ENCODE measurements at places on chromosomes 11 and 22. TPM values are rescaled to one million over a fixed set of nuclear protein-coding genes. Genes with fewer than 3 reads are reported as not detected.
A peak's percentile ranks its signal among the peaks of the same experiment; 100 is the strongest.

GRCh38 chr11:47672283-47672730 lies 29.9 kb upstream of the MTCH2 start:
- no peaks in the 10 kb centered on the region for H3K27me3 ChIP-seq
- H3K27ac ChIP-seq, result no peak overlapping the region
- H3K4me1 ChIP-seq, result no peaks in the 10 kb centered on the region
- H3K4me3 ChIP-seq, result no peak overlapping the region
- DNase-seq, result no peak

DNA sequence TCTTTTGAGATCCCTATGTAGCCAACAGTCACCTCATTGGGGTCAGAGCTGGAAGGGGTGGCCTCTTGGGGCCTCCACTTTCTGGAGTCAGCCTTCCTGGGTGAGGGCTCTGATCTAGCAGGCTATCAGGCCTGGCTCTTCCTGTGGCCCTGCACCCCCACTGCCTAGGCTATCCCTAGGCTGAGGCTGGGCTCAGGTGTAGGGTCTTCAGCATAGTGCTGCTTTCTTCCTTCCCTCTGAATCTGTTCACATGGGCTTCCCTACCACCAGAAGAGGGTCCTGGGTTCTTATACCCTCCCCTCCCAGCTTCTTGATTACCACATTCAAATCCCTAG lies 456 bp upstream of the SPI1 start:
- no peak overlapping the region for H3K4me3 ChIP-seq
- H3K27ac ChIP-seq, result no peak overlapping the region
- peaks cover 11% of the 10 kb centered on the region for H3K4me1 ChIP-seq

DNA sequence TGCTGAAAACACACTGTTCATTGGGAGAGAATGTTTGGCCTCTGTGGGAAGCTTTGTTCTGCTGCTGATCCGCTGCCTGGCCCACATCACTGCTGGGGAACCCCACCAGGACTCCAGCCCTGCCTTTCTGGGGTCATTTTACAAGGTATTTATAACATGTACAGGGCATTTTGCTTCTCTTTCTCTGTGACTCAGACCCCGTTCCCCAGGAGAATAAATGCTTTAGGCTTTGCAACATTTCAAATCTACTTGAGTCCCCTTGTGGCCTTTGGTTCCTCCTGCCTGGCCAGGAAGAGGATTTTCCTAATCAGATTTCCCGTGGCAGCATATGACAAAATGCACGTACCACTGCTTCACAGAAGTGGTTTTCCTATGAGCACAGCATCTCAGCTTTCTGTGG lies 43.0 kb downstream of the BTG4 start:
- H3K4me1 ChIP-seq, result no peaks in the 10 kb centered on the region
- H3K27me3 ChIP-seq, result peaks cover 6% of the 10 kb centered on the region
- H3K27ac ChIP-seq, result no peak overlapping the region
- no peaks in the 10 kb centered on the region for H3K36me3 ChIP-seq

- H3K27me3 ChIP-seq, result no peaks in the 10 kb centered on the region
- H3K4me3 ChIP-seq, result no peak overlapping the region
- no peaks in the 10 kb centered on the region for H3K36me3 ChIP-seq
- peaks cover 44% of the 10 kb centered on the region for H3K4me1 ChIP-seq
- peak overlapping the region; percentile 15 for H3K27ac ChIP-seq
Observed at GRCh38 chr11:117092951-117093590, 5.2 kb downstream of the SIK3 start.

- H3K4me1 ChIP-seq, result no peaks in the 10 kb centered on the region
- DNase-seq, result no peak
- H3K27ac ChIP-seq, result no peak overlapping the region
- no peaks in the 10 kb centered on the region for H3K36me3 ChIP-seq
Observed at GRCh38 chr11:2740275-2740940, 40.6 kb upstream of the KCNQ1OT1 start.

- no peaks in the 10 kb centered on the region for H3K4me1 ChIP-seq
- DNase-seq, result no peak
- H3K36me3 ChIP-seq, result no peaks in the 10 kb centered on the region
- H3K4me3 ChIP-seq, result no peak overlapping the region
- no peak overlapping the region for H3K27ac ChIP-seq
Observed at GRCh38 chr11:32266601-32267000, 168.7 kb downstream of the WT1 start.

DNA sequence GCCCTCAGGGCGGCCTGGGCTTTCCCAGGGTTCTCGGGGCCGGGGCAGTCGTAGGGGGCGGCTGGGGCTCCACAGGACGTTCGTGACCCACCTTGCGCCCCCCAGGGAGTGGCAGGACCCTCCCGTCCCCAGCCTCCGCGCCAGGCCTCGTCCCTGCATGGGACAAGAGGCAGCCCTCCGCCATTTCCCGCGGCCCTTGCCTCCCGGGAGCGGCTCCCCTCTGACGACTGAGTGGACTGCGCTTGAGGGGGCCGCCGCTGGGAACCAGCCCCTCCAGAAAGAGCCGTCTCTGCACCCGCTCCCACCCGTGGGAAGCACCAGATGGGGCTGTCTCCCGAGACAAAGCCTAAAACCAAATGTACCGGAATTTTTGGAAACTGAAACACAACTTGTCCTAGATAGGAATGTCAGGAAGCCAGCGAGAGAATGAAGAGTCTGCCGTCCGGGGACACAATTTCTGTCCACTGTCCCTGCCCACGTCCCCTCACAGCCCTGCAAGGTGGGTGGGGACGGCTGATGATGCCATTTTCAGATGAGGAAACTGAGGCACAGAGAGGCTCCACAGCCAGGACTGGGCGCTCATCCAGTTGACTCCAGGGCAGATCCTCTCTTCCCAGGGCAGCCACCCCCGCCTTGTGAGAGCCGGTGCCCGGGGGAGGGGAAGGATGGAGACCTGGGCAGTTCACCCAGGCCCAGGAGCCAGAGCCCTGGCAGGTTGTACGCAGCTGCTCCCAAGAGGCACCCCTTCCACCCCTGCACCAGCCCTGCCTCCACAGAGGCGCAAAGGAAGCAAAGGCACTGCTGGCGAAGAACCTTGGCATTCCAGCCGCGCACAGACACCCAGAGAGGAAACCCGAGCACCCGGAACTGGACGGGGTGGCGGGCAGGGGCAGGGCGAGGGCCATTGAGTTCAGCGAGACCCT lies 18.1 kb upstream of the PICK1 start:
- H3K4me3 ChIP-seq, result no peak overlapping the region
- no peaks in the 10 kb centered on the region for H3K36me3 ChIP-seq
- no peak overlapping the region for H3K27ac ChIP-seq
- H3K27me3 ChIP-seq, result no peaks in the 10 kb centered on the region
- no peak for DNase-seq

GRCh38 chr22:45242778-45243191 lies 2.1 kb upstream of the KIAA0930 start:
- no peaks in the 10 kb centered on the region for H3K27me3 ChIP-seq
- H3K4me3 ChIP-seq, result no peak overlapping the region
- no peaks in the 10 kb centered on the region for H3K36me3 ChIP-seq
- H3K4me1 ChIP-seq, result peaks cover 43% of the 10 kb centered on the region
- DNase-seq, result no peak
- no peak overlapping the region for H3K27ac ChIP-seq

DNA sequence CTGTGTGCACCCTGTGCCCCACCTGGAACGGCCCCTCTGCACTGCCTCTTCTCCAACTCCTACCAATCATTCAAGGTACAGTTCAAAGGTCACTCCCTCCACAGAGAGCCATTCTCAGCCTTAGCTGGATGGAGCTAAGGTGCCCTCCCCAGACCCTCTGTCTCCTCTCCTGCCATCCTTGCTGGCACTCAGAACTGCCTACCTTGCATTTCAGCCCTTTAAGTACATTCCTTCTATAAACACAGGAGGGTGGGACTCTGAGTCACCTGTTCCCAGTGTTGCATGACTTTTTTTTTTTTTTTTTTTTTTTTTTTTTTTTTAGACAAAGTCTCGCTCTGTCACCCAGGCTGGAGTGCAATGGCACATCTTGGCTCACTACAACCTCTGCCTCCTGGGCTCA lies 8.6 kb downstream of the TTLL1 start:
- H3K27ac ChIP-seq, result no peak overlapping the region
- H3K27me3 ChIP-seq, result no peaks in the 10 kb centered on the region
- no peak for DNase-seq
- no peaks in the 10 kb centered on the region for H3K36me3 ChIP-seq

GRCh38 chr22:37932821-37933578 lies 20.4 kb downstream of the C22orf23 start:
- no peaks in the 10 kb centered on the region for H3K27me3 ChIP-seq
- H3K4me1 ChIP-seq, result peaks cover 9% of the 10 kb centered on the region
- no peak for DNase-seq
- no peak overlapping the region for H3K4me3 ChIP-seq
- H3K36me3 ChIP-seq, result peaks cover 19% of the 10 kb centered on the region

DNA sequence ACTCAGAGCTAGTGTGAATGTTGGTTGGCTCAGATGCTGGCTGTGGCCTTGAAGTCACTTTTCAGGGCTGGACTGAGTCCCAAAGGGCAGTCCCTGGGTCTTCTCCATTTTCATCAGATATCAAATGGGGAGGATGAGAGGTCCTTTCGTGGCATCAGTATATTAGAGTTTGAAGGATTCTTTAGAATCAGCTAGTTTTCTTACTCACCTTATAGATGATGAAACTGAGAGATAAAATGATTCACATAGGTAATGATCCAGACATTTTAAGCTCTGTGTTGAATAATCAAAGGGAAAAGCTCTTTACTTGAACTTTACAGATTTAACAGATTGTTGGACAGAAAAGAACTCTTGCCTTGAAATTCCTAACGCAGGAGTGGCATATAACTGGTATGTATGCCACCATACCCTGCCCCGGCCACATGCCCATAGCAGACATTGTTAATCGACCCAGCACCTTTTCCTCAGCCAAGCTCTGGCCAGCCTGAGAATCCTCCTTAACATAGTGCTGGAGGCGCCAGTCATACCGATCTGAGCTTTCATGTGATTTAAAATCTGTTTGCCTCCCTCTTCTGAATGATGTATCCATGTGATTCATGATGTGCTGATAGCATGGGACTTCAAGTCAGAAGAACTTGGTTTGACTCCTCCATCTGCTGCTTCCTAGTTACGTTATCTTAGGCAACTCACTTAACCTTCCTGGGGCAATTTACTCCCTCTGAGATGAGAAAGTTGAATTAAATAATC lies 60.0 kb downstream of the BARX2 start:
- no peak for DNase-seq
- no peak overlapping the region for H3K27ac ChIP-seq
- H3K4me3 ChIP-seq, result no peak overlapping the region
- H3K4me1 ChIP-seq, result no peaks in the 10 kb centered on the region
- H3K27me3 ChIP-seq, result no peaks in the 10 kb centered on the region

DNA sequence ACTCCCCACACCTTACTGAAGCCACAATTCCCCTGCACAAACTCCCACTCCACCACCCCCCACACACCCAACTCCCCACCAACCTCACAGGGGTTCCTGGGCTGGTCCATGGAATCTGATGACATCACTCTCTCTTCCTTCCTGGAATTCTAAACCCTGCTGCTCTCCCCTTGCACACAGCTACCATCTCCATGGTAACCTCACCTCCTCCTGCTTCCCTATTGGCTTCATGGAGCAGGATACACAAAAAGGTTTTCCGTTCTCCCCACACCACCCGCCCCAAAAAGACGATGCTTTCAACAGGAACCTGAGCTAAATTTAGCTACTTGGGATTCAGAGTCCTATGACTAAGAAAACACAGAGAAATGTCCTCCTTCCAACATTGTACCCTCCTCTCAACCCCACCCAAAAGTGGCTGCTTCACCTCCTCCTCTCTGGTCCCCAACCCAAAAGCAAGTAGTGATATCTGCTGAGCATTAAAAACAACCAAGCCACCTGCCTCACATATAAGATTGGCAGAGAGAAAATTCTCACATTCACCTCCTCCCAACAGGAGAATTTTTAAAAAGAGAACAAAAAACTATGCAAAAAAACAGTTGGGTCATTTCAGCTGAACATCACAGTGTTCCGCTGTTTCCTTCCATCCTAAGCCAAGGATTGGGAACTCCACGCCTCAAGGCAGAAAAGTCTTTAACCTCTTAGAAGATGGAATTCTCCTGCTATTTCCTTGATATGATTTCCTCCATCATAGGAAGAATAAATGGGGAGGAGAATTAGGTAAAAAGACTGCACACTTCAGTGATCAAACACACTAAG lies 66.9 kb downstream of the RBFOX2 start:
- no peak overlapping the region for H3K4me3 ChIP-seq
- H3K36me3 ChIP-seq, result no peaks in the 10 kb centered on the region
- no peak for DNase-seq
- H3K4me1 ChIP-seq, result no peaks in the 10 kb centered on the region
- H3K27me3 ChIP-seq, result no peaks in the 10 kb centered on the region

- peak within 1 kb of the TSS; percentile 40 for H3K4me3 ChIP-seq
- H3K4me1 ChIP-seq, result peaks cover 23% of the 10 kb centered on the region
- no peaks in the 10 kb centered on the region for H3K36me3 ChIP-seq
- H3K27ac ChIP-seq, result no peak within 1 kb of the TSS
Observed at GRCh38 chr11:47186076-47186699, at the start of gene PACSIN3. TSS of gene PACSIN3 (minus strand) at chr11:47186434. CDS start at chr11:47182727, 3,707 bp downstream.

- no peaks in the 10 kb centered on the region for H3K36me3 ChIP-seq
- no peak overlapping the region for H3K4me3 ChIP-seq
- H3K27me3 ChIP-seq, result no peaks in the 10 kb centered on the region
- no peak for DNase-seq
- no peaks in the 10 kb centered on the region for H3K4me1 ChIP-seq
Observed at GRCh38 chr11:125971618-125972017, 25.8 kb downstream of the VSIG10L2 start.

DNA sequence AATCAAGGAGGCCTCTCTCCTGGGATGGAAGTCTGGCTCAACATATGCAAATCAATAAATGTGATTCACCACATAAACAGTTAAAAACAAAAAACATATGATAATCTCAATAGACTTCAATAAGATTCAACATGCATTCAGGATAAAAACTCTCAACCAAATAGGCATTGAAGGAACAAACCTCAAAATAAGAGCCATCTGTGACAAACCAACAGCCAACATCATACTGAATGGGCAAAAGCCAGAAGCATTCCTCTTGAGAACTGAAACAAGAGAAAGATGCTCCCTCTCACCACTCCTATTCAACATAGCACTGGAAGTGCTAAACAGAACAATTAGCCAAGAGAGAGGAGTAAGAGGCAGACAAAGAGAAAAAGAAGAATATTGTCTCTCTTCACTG lies 54.0 kb upstream of the SEZ6L start:
- H3K4me3 ChIP-seq, result no peak overlapping the region
- no peak for DNase-seq
- H3K4me1 ChIP-seq, result no peaks in the 10 kb centered on the region
- no peaks in the 10 kb centered on the region for H3K27me3 ChIP-seq

- H3K36me3 ChIP-seq, result no peaks in the 10 kb centered on the region
- H3K4me3 ChIP-seq, result no peak overlapping the region
Observed at GRCh38 chr22:49255741-49256318, 571.8 kb downstream of the BRD1 start.

- no peak for DNase-seq
- H3K4me1 ChIP-seq, result no peaks in the 10 kb centered on the region
- peaks cover 65% of the 10 kb centered on the region for H3K27me3 ChIP-seq
- H3K36me3 ChIP-seq, result no peaks in the 10 kb centered on the region
Observed at GRCh38 chr22:41975299-41976069, 6.2 kb downstream of the SEPTIN3 start.

GRCh38 chr22:29457730-29458129 lies 19.3 kb downstream of the RFPL1 start:
- H3K27ac ChIP-seq, result no peak overlapping the region
- no peaks in the 10 kb centered on the region for H3K27me3 ChIP-seq
- DNase-seq, result no peak

The SCGB2A2 gene
- not detected for total RNA-seq

The GGA1 gene
- 105 TPM for total RNA-seq

The MYBPC3 gene
- total RNA-seq, result not detected

The FXYD6 gene
- total RNA-seq, result not detected

The SELENOM gene
- total RNA-seq, result 47.2 TPM

The SCGB1A1 gene
- total RNA-seq, result 3.2 TPM

The GLB1L3 gene
- 1.8 TPM for total RNA-seq

The GRIA4 gene
- not detected for total RNA-seq

The FIBIN gene
- not detected for total RNA-seq

The ELMOD1 gene
- total RNA-seq, result not detected

The OR8G5 gene
- not detected for total RNA-seq
